ENCODE measurements at places on chromosomes 1 and 21. TPM values are rescaled to one million over a fixed set of nuclear protein-coding genes. Genes with fewer than 3 reads are reported as not detected.

- H3K4me1 ChIP-seq = peaks cover 53% of the 10 kb centered on the region
- peaks cover 40% of the 10 kb centered on the region for H3K36me3 ChIP-seq
- H3K27me3 ChIP-seq = no peaks in the 10 kb centered on the region
- DNase-seq = no peak
- H3K27ac ChIP-seq = peak overlapping the region; percentile 66
- peak overlapping the region; percentile 68 for H3K4me3 ChIP-seq
These were observed 1.4 kb downstream of the RCC1 start for GRCh38 chr1:28507247-28507645.

DNA sequence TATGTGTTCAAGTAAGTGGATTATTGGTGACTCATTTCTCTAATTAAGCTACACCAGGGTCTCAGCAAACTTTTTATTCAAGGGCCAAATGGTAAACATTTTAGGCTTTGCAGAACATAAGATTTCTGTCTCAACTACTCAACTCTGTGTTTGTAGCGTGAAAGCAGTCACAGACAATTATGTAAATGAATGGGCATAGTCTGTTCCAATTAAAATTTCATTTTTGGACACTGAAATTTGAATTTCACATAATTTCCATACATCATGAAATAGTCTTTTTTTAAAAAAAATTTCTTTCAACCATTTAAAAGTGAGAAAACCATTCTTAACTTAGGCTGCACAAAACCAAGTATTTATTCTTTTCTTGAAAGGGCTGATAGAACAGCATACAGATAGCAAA lies 50.1 kb downstream of the IL23R start:
- no peak overlapping the region for H3K27ac ChIP-seq
- peaks cover 11% of the 10 kb centered on the region for H3K4me1 ChIP-seq
- no peaks in the 10 kb centered on the region for H3K27me3 ChIP-seq

GRCh38 chr1:245298781-245299180 lies 144.0 kb downstream of the KIF26B start:
- no peak overlapping the region for H3K4me3 ChIP-seq
- no peak for DNase-seq
- no peak overlapping the region for H3K27ac ChIP-seq

GRCh38 chr1:192270398-192270797 lies 46.4 kb upstream of the RGS21 start:
- no peak overlapping the region for H3K4me3 ChIP-seq
- H3K27me3 ChIP-seq = no peaks in the 10 kb centered on the region
- H3K27ac ChIP-seq = no peak overlapping the region

DNA sequence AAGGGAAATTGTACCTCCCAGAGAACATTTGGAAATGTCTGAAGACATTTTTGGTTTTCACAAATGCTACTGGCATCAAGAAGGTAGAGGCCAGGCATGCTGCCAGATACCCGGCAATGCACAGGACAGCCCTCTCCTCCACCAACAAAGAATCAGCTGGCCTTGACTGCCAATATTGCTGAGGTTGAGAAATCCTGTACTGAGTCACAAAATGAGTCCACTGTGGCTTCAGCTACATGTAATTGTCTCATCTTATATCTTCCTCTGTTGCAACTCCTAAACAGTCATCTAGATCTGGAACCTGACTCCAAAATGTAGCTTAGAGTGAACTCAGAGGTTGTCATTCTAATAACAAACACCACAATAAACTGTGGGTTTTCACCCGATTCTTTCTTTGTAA lies 327.5 kb upstream of the POGK start:
- H3K4me3 ChIP-seq = no peak overlapping the region
- no peak overlapping the region for H3K27ac ChIP-seq
- no peaks in the 10 kb centered on the region for H3K27me3 ChIP-seq
- no peak for DNase-seq

DPT gene
- not detected for total RNA-seq

Data from CD4-positive, alpha-beta memory T cell (primary cell).